ENCODE measurements at places on chromosomes 13 and 19.
A peak's percentile ranks its signal among the peaks of the same experiment; 100 is the strongest.

- DNase-seq = no peak
These were observed 1770.0 kb downstream of the PCDH9 start for GRCh38 chr13:65460136-65460535.

- DNase-seq = no peak
These were observed at the start of gene ZNF99 for GRCh38 chr19:22783651-22784410. TSS of gene ZNF99 (minus strand) at chr19:22784151. CDS start at chr19:22784016, 135 bp downstream.

- DNase-seq = no peak
These were observed 62.4 kb downstream of the URI1 start for GRCh38 chr19:30004403-30004802.

- DNase-seq = no peak
These were observed 691.9 kb downstream of the UQCRFS1 start for GRCh38 chr19:28520998-28521568.

DNA sequence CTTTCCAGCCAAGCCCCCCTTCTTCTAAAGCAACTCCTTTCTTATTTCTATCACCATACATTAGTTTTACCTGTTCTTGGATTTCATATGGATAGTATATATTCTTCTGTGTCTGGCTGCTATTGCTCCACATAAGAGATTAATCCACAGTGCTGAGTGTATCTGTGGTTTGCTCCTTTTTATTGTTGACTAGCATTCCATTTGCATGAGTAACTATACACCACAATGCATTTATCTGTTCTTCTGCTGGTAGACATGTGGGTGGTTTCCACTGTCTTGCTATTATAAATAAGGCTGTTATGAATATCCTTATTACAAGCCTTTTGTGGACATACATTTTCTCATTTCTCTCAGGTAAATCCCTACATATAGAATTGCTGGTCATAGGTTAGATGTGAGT, 138.2 kb downstream of the SLC7A1 start:
- no peak for DNase-seq

- DNase-seq = no peak
These were observed 13.8 kb upstream of the NPAS1 start for GRCh38 chr19:47005873-47006272.

- peak; percentile 70 for DNase-seq
These were observed at the start of gene B3GNT8 for GRCh38 chr19:41426952-41427646. TSS of gene B3GNT8 (minus strand) at chr19:41427374. CDS start at chr19:41426778, 596 bp downstream.

DNA sequence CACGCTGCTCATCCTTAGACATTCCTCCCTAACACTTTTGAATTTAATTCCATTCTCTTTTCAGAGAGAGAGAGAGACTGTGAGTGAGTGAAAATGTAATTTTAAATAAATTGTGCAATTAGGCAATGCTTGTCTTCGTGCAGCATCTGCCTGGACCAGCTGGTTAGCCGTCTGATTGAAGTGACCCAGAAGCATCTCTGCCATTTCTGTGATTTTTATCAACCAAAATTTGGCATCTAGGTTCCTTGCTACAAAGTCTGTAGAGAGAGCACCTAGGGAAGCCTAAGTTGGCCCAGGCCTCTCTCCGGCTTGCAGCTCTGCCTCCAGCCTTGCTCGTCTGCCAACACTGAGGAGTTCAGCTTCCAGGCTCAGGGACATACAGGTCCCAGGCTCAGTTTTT, 138.6 kb upstream of the GPR12 start:
- no peak for DNase-seq

- DNase-seq = no peak
These were observed 242.3 kb downstream of the TEX29 start for GRCh38 chr13:111562716-111563115.

DNA sequence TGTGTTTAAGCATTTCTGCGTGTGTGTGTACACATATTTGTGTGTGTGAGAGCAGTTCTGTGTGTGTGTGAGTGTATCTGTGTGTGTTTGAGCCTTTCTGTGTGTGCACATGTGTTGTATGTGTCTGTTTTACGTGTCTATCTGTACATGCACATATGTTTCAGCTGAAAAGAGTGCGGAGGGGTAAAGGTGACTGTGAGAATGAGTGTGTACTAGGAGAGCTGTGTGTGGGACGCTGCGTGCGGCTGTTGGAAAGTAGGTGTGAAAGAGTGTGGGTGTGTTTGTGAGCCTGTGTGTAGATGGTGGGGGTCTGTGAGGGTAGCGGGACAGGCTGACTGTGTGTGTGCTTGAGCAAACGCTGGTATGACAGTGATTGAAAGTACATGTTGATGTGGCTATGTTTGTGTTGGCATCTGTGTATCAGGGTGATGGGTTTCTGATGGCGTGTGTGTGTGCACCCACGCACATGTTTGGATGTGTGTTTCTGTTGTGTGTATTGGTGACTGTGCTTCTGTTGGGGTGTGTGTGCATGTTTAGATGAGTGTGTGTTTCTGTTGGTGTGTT, 7.5 kb upstream of the TPM4 start:
- DNase-seq = no peak

GRCh38 chr13:62209529-62209928, 793.9 kb upstream of the PCDH20 start:
- no peak for DNase-seq

DNA sequence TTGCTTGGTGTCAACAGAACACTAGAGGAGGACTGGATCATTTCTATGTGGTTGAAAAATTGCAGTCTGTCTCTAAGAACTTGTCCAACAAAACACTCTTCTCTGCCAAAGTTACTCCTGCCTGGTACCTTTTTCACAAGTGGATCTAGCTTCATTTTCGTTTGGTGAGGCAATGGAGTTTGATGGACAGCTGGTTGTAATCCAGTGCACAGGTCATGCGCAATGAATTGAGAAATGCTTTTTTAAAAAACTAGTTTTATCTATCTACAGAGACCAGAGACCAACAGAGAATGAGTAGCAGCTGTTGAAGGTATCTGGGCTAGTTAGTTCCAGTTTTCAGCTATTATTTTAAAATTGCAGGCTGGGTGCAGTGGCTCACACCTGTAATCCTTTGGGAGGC, 12.0 kb upstream of the KBTBD6 start:
- no peak for DNase-seq

DNA sequence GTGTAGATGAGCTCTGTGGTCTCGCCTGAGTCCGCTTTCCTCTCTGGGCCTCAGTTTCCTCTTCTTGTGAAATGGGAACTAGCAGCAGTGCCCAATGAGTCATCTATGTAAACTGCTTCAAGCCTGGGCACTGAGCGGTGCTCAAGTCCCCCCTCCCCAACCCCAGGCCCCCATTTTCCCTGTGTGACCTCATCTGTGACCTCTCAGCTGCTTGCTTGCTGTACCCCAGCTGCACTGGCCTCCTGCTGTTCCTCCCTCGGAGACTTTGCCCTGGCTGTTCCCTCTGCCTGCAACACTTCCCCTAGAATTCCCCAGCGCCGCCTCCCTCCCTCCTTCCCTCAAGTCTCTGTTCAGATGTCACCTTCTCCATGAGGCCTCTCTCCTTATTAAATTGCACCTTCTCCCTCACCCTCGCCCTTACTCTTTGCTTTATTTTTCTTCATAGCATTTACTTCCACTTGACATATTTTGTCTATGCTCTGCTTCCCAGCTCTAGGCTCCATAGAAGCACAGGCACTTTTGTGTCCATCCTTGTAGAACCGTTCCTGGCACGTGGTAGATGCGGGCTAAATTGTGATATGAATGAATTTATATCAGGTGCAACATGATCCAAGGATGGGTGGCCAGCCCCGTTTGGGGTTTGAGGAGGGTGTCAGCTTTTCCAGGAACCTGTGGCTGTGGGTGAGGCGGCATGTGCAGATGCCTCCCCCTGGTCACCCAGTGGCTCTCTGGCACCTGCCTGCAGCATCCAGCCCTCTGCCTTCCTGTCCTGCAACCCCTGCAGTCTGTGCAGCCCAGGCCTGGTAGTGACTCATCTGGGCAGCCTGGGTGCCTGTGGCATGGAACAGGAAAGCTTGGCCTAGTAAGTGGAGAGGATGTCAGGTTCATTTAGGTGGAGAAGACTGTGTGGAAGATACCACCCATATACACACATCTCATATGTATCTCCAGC, 26.3 kb downstream of the SIPA1L3 start:
- peak; percentile 21 for DNase-seq

DNA sequence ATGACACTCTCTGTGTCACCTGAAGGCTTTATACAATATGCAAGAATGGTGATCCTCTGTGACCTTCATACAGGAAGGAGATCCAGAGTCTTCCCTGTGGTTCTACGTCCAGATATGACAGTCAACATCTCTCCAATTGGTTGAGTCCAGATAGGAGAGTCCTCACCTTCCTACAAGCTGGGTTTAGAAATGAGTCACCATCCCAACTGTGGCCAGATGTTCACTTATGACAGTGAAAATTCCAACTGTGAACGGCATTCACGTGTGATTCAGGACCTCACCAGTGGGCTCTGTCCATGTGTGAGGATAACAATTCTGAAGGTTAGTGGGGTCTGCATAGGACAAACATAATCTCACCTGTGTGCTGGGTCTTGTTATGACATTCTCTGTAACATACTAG, 52.5 kb upstream of the ZNF728 start:
- DNase-seq = no peak

GRCh38 chr19:1154731-1155351, 19.2 kb downstream of the SBNO2 start:
- no peak for DNase-seq

GRCh38 chr13:93963266-93964145, 516.0 kb downstream of the DCT start:
- DNase-seq = no peak

DNA sequence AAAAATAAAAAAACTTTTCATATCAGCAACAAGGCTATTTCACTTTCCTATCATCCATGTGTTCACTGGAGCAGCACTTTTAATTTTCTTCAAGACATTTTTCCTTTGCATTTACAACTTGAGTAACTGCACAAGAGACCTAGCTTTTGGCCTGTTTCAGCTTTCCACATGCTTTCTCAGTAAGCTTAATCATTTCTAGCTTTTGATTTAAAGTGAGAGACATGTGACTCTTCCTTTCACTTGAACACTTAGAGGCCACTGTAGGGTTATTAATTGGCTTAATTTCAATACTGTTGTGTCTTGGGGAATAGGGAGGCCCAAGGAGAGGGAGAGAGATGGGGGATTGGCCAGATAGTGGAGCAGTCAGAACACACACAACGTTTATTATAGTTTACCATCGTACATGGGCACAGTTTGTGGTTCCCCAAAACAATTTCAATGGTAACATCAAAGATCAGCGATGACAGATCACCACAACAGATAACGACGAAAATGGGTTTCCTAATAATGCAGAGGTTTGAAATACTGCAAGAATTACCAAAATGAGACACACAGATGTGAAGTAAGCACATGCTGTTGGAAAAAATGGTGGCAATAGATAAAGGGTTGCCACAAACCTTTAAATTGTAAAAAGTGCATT, 117.6 kb downstream of the GGACT start:
- DNase-seq = no peak

DNA sequence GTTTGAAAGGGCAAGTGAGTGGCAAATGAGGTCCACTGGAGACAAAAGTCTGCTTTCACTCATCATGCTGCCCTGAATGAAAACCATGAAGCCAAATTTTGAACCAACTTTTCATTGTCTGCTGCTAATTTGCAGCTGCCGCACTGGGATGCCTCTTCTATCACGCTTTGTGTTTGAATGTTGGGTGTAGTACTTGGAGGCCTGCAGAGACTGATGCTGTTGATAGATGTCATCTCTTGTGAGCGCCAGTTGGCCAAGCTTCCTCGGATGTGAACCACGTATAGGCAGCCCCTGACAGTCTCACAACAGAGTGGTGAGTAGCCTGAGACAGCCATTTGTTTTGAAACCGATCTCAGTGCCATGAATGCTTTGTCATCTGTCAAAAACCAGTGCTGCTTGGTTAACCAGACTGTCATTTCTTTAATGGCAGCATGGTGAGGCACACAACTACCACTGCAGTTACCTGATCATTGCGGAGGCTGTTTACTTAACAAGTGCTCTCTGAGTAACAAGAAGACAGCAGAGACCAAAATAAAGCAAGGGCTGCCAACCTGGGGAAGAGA, 31.2 kb upstream of the SLC10A2 start:
- no peak for DNase-seq

- no peak for DNase-seq
These were observed 47.7 kb upstream of the ZNF83 start for GRCh38 chr19:52685811-52686210.

GRCh38 chr13:28705461-28706083, 13.2 kb downstream of the SLC46A3 start:
- no peak for DNase-seq

GRCh38 chr13:82847595-82847994, 1034.7 kb downstream of the SLITRK1 start:
- DNase-seq = no peak

DNA sequence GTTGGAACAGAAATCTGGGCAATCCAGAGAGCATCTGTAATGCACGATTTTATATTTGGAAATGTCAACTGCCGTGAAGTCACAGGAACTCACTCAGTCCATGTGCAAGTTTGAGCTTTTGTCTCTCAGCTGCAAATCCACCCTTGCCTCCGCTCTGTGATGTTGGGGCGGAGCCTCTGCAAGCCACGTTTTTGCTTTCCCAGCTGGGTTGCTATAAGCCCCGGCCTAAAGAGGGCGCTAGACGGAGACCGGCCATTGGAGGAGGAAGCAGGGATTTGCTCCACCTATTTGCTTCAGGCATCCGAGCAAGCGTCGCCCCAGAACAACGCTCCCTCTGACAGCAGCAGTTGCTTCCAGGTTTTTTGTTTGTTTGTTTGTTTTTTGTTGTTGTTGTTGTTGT, 56.2 kb downstream of the TRPM4 start:
- DNase-seq = peak; percentile 17

- DNase-seq = peak; percentile 68
These were observed 34.2 kb upstream of the PNMA8B start for GRCh38 chr19:46529622-46530451.

GRCh38 chr19:2952953-2953481, 8.2 kb upstream of the ZNF77 start:
- DNase-seq = no peak

DNA sequence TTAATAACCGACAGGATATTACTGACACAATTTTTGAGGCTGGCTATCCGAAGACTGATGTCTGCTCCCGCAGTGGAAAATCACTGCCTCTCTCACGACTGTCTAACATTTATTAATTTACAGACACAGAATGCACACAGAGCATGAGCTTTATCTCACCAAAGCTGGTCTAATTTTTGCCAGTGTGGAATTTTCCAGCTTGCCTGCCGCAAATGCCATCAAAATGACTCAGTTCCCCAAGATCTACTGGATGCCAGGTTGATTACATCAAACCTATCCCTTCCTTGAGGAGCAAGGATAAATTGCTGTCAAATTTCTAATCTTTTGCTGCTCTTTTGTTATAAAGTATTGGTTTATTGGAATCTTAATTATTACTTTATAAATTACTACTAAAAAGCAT, 1775.1 kb upstream of the PCDH20 start:
- no peak for DNase-seq

- DNase-seq = no peak
These were observed 407.8 kb downstream of the COG6 start for GRCh38 chr13:40063278-40063698.

GRCh38 chr19:5592531-5593342, 25.0 kb upstream of the TINCR start:
- no peak for DNase-seq

GRCh38 chr13:43804461-43805070, 17.8 kb upstream of the ENOX1 start:
- peak; percentile 67 for DNase-seq
